ENCODE measurements at places on chromosomes 13 and 19. TPM values are rescaled to one million over a fixed set of nuclear protein-coding genes. Genes with fewer than 3 reads are reported as not detected.

DNA sequence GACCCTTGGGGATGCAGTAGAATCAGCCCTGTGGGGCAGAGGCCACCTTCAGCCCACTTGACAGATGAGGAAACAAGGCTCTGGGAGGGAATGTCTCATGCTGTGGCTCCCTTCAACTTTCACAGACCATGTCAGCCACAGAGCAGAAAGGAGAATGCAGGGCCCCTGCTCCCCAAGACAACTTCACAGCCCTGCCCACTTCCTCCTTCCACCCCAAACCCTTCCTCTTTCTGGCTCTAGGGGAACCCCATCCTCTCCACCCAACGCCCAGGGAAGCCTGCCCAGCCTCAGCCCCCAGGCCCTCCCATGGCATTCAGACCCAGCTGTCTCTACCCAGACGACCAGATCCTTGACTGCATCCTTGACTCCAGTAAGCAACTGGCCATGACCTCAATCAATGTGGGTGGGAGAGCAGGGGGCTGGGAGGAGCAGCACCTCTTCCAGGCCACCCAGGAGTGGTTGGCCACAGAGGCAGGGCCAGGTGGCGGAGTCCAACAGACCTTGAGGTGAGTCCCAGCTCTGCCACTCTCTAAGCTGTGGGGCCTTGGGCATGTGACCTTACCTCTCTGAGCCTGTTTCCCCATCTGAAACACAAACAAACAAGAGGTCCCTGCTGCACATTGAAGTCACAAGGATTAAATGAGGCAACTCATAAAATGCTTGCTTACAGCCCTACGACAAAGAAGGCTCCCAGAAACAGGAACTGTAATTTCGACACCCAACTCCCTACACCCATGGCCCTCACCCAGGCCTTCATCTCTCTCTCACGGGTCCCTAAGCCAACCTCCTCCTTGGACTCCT, 15.8 kb downstream of the DEDD2 start:
- DNase-seq: no peak

TMEM38A gene
- 4.8 TPM for total RNA-seq

DAND5 gene
- total RNA-seq: not detected

GRCh38 chr19:47663435-47663910, 49.7 kb upstream of the EHD2 start:
- peak; percentile 14 for DNase-seq

DNA sequence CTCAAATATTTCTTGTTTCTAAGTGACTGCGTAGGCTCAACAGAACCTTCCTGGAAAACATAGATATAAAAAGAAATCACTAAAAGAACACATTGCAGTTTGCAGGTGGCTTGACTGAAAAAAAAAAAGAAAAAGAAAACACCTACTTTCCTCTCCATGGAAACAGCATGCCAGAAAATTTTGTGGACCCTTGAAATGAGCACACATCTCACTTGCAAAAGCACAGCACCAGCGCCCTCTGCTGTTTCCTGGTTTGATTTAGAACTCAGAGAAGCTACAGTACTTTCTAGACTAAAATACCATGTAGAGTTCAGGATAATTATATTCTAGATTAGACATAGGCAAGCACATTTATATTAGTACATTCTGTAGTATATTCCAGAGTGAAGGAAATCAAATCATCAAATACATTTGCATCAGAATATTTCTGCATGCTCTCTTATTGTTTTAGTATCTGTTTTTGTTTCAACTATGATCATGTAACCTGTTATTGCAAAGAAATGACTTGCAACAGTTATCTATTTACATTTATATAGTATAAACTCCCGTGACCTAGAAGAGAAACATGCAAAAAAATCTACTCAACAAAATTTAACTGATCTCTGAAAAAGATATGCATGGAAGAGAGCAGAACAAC, 22.3 kb upstream of the XPO4 start:
- DNase-seq: peak; percentile 82

- no peak for DNase-seq
These were observed 26.1 kb upstream of the OR1M1 start for GRCh38 chr19:9060564-9061340.

DNA sequence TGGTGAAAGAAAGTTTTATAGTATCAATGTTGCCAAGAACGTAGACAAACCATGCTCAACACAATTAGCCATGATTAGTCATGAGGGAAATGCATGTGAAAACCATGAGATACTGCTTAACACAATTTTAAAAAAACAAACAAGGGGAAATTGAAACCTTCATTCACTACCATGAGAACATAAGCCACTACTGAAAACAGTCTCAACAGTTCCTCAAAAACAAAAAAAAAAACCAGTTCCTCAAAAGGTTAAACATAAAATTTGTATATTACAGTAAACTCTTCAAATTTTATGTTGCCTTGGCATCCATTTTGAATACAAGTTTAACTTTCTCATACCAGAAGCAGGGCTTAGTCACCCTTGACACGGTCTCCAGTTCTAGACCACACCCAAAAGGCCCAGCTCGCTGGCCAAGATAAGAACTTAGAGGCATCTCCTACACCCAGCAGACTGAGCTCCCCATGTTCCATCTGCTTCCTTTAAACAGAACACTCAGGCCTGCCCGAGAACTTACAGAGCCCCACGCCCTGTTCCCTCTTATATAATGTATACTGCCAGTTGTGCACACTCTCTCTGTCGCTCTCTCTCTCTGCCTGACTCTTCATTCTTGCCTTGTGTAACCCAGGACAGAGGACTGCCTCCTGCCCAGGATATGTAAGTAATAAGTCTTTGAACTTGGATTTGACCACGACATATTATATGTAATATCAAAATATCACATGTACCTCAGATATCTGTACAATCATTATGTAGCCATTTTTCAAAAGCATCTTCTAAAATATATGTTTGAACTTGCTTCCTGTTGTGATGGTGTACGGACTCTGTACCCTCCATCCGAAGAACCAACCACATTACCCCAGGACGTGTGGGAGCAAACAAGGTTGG, 67.4 kb downstream of the STK24 start:
- DNase-seq: peak; percentile 30

GRCh38 chr13:41133951-41134350, 1.3 kb upstream of the KBTBD6 start:
- no peak for DNase-seq

HOOK2 gene
- 12.9 TPM for total RNA-seq

- DNase-seq: no peak
These were observed 191.4 kb downstream of the POSTN start for GRCh38 chr13:37407156-37407555.

DNA sequence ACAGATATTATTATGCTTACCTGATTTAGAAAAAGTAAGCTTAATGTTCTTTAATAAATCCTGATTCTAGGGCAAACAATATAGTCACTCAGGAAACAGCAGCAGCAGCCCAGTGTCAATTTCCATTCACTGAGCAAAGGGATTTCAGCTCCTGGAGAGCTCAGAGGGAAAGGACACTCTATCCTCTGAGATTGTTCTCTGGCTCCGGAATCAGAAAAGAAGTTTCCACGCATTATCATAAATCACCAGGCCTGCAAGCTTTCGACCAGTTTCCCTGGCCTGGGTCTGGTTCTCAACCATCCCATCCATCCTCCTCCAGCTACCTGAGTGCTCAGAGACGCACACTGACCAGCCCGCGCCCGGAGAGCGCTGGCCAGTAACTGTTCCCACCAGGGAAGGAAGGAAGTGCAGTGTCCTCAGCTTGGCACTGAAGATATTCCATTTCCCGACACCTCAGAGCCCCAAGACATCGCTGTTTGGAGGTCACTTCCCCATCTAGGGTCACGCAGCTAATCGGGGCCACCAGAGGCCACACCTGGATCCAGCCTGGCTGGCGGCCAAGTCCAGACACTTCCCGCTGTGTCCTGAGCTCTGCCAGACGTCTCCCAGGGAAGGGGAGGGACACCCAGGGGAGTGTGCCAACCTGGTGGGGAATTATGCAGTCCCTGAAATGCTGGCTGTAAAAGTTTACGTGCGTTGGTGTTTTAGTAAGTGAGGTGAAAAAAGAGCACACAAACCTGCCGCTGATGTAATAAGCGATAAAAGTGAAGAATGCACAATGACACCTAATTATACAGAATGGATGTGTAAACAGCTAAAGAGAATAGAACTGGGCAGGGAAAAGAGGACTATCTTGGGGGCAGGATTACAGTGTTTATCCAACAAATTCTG, 29.1 kb downstream of the EPS15L1 start:
- DNase-seq: no peak

- DNase-seq: peak; percentile 49
These were observed 46.4 kb downstream of the N4BP2L1 start for GRCh38 chr13:32381539-32381938.

DNA sequence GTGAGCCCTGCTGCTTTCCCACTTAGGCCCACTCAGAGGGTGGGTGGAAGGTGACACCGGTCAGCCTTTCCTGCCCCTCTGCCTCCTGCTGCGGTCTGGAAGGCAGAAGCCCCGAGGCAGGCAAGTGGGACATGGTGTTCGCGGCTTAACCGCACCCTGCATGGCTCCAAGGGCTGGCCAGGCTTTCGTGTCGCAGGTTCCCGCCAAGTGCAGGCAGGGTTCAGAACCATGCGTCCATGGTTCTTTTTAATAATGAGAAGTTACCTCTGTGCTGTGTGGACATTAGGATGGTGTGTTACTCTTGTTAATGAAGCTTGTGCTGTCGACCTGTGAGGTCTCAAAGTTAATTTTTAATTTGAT, 986 bp downstream of the DGKH start:
- no peak for DNase-seq

- no peak for DNase-seq
These were observed 54.6 kb upstream of the MYO16 start for GRCh38 chr13:108574856-108575255.

DHRS12 gene
- 4.8 TPM for total RNA-seq

CCDC194 gene
- total RNA-seq: not detected

ONECUT3 gene
- not detected for total RNA-seq

SHANK1 gene
- not detected for total RNA-seq

- no peak for DNase-seq
These were observed 195.8 kb downstream of the UQCRFS1 start for GRCh38 chr19:29016926-29017760.

DNA sequence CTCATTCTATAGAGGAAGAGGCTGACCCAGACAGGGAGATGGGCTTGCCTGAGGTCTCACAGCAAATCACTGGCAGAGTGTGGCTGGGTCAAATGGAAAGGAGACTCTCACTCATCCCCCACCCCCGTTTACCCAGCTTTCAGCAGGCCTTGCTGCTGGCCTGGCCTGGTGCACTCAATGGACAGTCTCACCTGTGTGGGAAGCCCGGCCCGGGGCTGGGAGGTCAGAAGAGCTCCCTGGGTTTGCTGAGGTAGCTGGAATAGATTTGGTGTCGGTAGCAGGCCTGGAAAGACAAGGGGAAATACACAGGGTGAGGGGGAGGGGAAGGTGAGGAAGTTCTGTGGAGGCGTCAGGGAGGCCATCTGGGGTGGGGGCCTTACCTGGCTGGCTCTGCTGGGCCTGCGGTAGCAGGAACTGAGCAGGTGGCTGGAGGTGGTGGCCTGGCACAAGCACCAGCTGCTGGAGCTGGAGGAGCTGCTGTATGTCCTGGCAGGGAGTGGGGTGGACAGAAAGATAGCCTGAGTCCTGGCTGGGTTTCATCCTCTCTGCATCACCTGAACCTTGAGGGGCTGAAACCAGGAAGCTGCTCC, 23.5 kb downstream of the ZNF574 start:
- no peak for DNase-seq

DNA sequence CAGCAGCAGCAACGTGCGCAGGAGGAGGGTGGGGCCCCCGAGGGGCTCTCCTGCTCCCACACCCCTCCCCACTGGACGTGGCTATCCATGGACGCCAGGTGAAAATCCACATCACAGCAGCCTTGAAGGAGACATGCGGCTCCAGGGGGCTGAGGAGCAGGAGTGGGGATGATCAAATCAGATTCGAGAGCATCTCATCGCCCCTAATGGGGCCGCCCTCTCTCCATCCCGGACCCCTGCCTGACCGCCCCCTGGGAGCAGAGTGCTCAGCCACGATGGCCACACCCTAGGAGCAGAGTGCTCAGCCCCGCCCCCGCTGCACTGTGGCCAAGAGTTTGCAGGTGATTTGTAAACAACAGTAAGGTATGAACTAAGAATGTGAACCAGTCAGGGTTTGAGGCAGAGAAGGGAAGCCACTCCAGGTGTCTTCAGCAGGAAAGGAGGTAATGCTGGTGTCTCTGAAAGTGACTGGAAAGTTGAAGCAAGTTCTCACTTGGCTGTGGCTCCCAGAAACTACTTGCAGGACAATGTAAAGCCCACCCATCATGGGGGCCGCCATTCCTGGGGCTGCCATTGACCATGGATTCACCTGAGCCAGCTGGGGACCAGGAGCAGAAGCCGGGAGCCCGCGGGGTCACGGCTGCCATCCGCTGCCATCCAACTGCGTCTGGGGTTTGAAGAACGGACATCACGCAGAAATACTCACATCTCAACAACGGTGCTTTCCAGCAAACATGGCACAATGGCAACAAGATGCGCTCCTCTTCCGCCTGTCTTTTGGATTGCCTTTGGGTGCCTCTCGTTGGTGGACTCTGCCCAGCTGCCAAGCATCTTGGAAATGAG, 71.8 kb downstream of the SPACA7 start:
- no peak for DNase-seq

- DNase-seq: peak; percentile 67
These were observed at the start of gene PROZ for GRCh38 chr13:113157929-113158747. TSS of gene PROZ (plus strand) at chr13:113158648. CDS start at chr13:113158661, 13 bp downstream.

DNA sequence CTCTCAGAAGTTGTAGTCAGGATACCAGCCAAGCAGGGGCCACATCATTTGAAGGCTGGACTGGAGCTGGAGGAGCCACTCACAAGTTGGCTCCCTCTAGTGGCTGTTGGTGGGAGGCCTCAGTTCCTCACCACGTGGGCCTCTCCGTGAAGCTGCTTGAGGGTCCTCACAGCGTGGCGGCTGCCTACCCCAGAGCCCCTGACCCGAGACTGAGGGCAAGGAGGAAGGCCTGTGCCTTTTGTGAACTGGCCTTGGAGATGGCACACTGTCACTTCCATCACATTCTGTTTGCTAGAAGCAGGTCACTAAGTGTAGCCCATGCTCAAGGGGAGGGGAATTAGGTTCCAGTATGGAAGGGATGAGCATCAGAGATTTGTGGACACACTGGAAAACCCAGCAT, 14.6 kb downstream of the GNA11 start:
- DNase-seq: peak; percentile 52

DNA sequence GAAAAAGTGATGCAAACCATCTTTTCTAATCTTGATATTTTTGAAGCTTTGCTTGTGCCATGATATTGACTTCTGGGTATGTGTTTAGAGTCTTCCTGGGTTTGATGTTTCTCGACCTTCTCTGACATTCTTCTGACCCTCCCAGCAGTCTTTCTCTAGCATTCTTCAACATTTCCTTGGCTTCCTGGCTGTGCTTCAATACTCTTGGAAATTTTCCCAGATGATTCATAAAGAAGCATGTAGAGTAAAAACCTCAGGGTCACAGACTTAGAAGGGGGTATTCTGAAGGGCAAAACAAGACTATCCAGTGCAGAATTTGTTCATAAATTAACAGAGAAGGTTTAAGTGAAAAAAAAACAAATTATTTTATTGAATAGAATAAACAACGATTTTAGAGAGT, 946.3 kb upstream of the PCDH9 start:
- DNase-seq: no peak

NECTIN2 gene
- total RNA-seq: 75.4 TPM

DNA sequence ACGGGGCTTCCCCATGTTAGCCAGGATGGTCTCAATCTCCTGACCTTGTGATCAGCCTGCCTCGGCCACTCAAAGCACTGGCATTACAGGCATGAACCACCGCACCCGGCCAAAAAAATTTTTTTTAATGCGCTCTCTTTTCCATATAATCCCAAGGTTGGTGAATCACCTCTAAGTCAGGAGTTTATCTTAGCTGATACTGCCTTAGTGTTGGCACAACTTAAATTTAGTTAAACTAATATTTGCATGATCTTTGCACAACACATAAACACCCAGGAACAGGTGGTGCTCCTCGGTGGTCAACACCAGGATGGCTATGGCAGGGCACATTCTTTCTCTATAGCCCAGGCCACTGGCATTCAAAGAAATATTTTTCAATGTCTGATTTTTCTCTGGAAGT, 24.1 kb upstream of the PSG7 start:
- no peak for DNase-seq
